NCI-H1436 treated with DMSO at 0.1 percent for 48 hours (cell line): ENCODE measurements at places on chromosomes 16 and 17.
A peak's percentile ranks its signal among the peaks of the same experiment; 100 is the strongest.

- no peak for DNase-seq
Measured at GRCh38 chr16:81167851-81168250, 70.6 kb upstream of the BCO1 start.

- DNase-seq = no peak
Measured at GRCh38 chr16:8716592-8716991, 42.2 kb downstream of the ABAT start.

DNA sequence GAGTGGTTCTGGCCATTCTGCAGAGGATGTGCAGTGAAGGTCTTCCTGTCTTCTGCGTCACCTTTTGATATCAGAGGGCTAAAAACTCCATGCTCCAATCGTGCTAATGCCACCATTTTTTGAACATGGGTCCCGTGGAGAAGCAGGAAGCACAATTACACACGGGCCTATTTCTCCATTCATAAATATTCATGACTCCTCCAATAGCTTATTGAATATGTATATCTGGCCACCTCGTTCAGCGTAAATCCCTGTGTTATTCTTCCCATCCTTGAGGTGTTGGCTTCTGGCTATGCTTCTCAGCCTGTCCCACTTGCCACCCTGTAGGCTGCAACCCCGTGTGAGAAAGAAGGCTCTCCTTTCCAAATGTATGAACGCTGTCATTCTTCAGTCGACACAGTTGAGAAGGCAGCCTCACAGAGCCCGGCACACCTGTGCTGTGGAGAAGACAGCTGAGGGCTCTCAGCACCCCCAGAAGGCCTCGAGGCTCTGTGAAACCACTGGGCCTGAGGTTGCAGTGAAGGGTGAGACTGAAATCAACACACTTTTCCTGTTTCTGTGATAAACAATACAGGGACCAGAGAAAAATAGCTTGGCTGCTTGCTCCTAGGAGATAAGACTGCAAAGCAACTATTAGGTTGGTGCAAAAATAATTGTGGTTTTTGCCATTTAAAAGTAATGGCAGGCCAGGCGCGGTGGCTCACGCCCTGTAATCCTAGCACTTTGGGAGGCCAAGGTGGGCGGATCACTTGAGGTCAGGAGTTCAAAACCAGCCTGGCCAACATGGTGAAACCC is 4.9 kb upstream of the ANKRD40CL start:
- no peak for DNase-seq

- peak; percentile 85 for DNase-seq
Measured at GRCh38 chr17:30104575-30105339, 11.9 kb upstream of the NSRP1 start.

DNA sequence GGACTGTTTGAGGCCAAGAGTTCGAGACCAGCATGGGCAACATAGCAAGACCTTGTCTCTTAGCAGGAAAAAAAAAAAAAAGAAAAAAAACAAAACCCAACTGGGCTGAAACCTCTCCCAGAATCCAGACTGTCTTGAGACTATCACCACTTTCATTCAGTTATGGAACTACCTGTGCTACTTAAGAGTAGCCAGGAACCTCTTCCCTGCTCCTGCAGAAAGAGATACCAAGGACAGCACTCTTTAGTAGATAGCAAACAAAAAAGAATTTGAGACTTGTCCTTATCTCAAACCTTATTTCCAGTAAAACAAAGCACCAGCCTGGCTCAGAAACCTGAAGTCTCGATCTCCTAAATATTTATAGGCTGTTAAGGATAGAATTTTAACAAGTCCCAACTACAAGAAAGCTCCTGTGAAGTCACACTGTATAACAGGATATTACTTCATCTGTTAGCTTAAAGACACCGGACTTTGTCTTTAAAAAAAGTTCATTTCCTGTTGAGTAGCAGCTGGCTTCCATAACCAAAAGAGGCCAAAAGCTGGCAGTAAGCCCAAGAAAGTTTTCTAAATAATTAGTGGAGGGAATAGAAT is 5.1 kb downstream of the CDR2 start:
- no peak for DNase-seq

DNA sequence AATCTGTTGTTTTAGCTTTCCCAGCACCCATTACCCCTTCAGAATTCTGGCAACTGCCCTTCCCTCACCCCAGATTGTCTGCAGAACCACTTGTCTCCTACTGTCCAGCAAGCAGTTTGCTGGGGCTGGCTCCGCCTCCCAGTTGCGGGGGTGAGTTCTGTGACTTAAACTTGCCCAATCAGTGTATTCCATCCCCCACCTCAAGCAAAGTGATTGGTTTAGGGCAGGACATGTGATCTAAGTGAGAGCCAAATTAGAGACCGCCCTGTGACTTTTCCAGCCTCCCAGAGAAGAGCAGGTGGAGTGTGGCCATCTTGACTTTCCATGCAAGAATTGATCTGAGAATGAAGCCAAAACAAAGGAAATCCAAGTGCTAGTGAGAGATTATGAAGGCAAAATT is 22.7 kb upstream of the SRCIN1 start:
- DNase-seq = peak; percentile 53

GRCh38 chr17:351449-351738 is 1.2 kb downstream of the RPH3AL start:
- DNase-seq = no peak

DNA sequence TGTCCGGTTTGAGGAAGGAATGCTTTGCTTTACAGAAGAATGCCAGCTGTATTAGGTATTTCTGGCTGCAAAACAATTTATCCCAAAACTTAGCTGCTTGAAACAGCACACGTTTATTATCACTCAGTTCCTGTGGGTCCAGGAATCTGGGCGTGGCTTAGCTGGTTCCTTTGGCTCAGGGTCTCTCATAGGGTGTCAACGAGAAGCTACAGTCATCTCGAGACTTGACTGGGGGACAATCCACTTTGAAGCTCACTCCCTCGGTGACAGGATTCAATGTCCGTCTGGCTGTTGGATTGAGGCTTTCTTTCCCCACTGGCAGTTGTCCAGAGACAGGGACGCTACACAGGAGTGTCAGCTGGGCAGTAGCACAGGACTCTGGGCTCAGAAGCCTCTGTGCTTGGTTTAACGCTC is 9.6 kb upstream of the RHBDF2 start:
- DNase-seq = no peak

GRCh38 chr16:53614346-53614745 is 89.3 kb downstream of the RPGRIP1L start:
- DNase-seq = no peak

DNA sequence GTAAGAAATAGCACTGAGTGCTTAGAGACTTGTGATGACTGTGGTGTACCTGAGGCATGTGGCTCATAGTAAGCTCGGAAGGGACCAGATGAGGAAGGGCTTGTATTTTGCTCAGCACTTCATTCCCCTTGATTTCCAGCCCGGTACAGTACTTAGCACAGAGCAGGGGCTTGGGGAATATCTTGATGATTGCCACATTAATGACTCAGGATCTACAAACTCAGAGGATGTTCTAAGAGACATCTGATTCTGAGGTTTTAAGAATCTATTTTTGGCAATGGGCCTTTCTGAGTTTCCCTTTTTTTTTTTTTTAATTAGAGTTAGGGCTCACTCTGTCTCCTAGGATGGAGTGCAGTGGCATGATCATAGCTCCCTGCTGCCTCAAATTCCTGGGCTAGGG is 9.1 kb downstream of the ASPHD1 start:
- no peak for DNase-seq

DNA sequence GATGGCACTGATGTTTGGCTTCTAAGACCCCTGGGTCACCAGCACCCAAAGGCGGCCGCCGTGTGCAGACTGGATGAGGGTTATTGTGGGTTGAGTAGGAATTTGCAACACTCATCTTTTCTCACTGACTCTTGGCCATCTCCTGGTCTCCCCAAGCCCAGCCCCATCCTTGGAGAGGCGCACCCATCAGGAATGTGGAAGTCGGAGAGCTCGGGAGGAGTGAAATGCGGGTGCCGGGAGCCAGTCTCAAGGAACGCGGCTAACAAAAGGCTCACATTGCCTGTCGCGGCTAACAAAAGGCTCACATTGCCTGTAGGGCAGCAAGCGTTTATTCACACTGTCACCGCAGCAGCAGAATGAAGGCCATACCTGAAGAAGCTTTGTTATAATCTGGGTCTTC is 248.6 kb downstream of the FOXL1 start:
- no peak for DNase-seq

DNA sequence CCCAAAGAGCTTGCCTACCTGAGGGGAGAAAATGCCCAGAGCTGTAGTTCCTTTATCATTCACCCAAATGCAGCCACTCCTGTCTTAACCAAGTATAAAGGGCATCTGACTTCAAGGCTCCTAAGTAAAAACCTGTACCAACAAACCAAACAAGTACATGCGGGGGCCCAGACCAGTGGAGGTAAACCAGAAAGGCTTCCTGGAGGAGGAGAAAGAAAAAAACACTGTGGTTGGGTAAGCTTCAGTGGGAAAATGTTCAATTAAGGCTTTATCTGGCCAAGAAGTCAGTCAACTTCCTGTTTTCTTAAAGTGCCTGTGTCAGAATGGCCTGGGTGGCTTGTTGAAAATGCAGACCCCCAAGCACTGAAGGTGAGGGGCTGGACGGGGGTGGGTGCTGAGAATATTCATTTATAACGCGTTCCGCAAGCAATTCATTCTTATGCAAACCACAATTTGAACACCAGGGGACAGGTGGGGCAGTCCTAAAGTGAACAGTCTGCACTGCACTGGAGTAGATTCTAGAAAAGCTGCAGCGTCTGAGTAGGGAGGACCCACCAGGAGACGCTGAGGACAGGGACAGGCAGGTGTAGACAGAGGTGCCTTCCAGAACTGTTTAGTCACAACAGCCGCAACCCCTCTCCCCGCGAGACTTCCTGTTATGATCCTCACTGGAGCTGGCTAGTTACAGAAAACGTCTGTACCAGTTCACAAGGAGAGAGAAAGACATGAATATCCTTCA is 467.1 kb downstream of the SOX9 start:
- DNase-seq = no peak

- DNase-seq = no peak
Measured at GRCh38 chr16:50696575-50697420, 3.4 kb downstream of the NOD2 start.

DNA sequence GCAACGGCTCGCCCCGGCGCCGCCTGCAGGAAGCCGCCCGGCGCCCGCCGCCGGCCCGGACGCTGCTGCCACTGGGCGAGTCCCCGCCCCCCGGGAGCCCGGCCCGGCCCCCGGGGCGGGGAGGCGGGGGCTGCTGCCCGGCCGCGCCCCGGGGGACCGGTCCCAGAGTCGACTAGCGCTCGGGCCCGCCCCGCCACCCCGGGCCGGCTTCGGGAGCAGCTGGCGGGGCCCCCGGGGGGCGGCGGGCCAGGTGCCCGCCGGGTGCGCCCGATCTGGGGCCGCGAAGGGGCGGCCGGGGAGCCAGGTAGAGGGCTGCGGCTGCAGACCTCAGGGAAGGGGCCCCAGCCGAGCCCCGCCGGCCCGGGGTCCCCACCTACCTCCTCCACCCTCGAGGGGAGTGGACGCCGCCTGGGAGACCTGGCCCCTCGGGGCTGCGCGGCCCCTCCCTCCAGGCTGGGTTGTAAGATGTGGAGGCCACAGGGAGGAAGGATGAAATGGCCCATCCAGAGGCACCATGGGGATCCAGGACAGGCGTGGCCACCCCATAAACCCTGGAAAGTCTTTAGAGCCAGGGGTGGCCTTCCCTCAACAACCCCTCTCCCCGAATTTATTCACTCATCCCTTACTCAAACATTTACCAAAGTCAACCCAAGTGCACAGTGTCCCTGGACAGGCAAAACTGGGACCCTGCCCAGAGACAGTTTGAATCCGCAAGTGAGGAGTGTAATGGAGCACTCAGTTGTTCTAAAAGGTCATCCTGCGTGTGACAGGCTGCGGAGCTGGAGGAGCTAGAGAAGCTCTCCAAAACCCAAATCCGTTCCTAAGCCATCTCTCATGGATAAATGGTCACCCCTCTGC is at the start of gene CDYL2:
CDYL2 (minus strand) TSS at position 73 of the 858 bp plus-strand sequence. CDS start 425 bp downstream, outside the sequence.
- DNase-seq = no peak

DNA sequence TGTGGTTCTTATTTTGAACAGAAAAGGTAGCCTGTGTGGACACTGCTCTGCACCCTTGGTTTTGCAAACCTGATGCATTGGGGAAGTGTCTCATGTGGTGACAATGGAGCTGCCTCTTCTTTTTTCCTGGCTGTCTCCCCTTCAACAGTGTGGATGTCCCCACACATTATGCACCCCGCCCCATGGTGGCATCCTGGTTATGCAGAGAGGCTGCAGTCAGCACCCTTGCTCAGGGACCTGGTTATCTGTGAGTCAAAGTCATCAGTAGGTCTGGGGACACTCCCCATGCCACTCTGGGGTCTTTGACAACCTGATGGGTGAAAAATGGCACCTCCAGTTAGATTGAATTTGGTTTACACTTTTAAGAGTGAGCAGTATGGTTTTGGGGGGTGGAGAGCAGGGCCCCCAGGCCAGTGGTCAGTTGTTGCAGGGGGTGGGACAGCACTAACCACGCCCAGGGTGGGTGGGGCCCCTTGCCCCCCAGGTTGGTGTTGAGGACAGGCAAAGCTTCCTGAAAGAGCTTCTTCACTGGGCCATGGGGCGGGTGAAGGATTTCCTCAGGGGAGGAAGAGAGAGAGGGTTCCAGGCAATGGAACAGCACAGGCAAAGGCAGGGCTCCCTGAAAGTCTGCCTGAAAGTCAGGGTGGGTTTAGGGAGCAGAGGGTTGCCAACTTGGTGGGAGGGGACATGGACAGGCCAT is 24.6 kb upstream of the KCNJ12 start:
- DNase-seq = no peak

GRCh38 chr16:67987460-67988160 is 7.3 kb upstream of the DPEP3 start:
- DNase-seq = no peak

GRCh38 chr16:21611198-21611555 is 11.8 kb downstream of the METTL9 start:
- no peak for DNase-seq

- DNase-seq = no peak
Measured at GRCh38 chr16:55436587-55436986, 42.4 kb upstream of the MMP2 start.

DNA sequence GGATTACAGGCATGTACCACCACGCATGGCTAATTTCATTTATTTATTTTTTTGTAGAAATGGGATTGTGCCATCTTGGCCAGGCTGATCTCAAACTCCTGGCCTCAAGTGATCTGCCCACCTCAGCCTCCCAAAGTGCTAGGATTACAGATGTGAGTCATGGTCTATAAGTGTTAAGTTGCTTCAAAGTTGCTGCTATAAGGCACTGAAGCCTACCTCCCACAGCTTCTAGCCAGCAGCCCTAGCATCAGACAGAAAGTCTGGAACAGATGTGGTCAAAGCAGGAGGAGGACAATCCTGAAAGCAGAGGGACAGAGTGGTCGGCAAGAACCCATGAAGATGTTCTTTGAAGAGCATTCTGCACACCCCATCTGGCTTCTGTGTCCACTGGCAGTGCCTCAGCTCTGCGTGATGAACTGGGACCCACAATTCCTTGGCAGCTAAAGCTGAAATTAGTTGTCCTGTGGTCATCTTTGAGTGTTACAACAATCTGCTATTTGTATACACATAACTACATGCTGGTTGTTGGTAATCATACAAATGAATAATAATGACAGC is 11.2 kb downstream of the MAP3K14 start:
- no peak for DNase-seq
